Gastrocnemius medialis (tissue), 4 donors: ENCODE measurements at places on chromosomes 7 and 10. TPM values are rescaled to one million over a fixed set of nuclear protein-coding genes. Genes with fewer than 3 reads are reported as not detected.

The MET gene
- 15.9 TPM for total RNA-seq

DNA sequence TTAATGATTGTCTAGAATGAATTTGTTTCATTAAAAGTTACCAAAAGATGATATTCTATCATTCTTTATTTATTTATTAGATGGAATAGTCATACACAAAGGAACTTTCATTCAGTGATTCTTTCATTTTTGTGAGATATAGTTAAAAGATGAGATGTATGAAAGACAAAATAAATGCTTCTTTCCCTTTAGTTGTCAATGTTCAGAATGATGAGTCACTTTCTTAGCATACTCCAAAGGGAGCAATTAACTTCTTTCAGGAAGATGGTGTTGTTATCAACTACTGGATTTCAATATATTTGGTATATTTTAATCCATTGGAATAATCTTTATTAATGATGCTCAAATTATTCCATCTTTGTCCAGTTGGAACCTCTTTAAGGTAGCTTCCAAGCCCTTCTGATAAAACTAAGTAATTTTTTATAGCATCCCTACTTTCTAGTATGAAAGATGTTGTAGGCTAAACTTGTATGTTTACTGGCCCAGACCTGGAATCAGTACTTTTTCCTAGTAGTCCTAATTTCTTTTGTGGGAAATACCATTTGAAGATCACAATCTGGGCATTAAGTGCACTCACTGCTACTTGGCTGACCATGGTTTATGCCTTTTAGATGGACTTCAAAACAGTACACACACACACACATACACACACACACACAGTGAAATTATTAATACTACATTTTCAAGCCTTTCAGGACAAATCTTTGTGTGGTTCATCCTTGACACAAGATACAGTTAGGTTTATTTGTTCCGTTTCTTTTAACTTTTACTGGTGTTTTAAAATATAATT, 2.5 kb downstream of the GIMAP7 start:
- DNase-seq: no peak

GRCh38 chr7:103637726-103638125, 191.7 kb upstream of the SLC26A5 start:
- DNase-seq: no peak

GRCh38 chr10:131402771-131403650, 91.5 kb upstream of the TCERG1L start:
- no peak for DNase-seq

- no peak for DNase-seq
Measured at GRCh38 chr7:15862016-15862780, 175.7 kb upstream of the MEOX2 start.

The OR2A1 gene
- not detected for total RNA-seq

DNA sequence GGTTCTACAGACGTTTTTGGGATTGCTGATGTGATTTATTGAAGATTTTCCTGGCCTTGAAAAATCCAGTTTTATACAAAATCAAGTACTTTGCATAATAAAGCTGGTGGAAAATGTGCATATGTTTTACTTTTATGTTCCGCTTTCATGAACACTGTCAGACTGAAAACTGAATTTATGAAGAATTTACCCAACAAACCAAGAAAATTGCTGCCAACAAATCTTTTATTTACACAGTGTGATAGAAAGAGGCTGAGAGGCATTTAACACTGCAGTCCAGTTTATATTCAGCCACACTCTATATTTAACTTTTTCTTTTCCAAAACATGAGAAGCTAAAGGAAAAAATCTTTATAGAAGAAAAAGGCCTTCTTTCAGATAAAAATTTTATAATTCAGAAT, 35.4 kb upstream of the RSU1 start:
- no peak for DNase-seq

- no peak for DNase-seq
Measured at GRCh38 chr7:80724249-80724871, 85.9 kb downstream of the CD36 start.

The LRRC4 gene
- total RNA-seq: 4.3 TPM

The SPDYE6 gene
- total RNA-seq: not detected

DNA sequence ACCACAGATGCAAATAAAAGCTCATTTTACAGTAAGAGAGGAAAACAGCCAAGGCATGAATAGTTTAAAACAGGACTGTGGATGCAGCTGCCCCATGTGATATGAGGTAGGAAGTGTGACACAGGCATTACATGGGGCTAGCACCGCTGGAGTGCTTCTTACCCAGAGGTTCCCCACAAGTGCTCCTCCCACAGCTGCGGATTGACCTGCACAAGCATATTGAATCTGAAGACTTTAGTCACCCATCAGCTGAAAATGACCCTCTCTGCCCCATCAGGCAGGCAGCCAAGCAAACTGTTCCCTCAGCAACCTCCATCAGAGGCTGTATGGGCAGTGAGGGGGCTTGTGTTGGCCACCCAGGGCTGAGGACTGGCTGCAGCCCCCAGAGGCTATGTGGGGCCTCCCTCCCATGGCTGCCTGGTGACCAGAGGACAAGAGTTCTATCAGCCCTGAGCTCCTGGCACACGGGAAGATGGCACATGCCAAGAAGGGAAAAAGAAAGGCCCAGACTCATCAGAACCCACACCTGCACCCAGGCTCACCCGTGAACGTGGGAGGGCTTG, 98.7 kb downstream of the TCERG1L start:
- no peak for DNase-seq
